NCI-H1092 (cell line): ENCODE measurements at places on chromosomes 13 and 19.

DNA sequence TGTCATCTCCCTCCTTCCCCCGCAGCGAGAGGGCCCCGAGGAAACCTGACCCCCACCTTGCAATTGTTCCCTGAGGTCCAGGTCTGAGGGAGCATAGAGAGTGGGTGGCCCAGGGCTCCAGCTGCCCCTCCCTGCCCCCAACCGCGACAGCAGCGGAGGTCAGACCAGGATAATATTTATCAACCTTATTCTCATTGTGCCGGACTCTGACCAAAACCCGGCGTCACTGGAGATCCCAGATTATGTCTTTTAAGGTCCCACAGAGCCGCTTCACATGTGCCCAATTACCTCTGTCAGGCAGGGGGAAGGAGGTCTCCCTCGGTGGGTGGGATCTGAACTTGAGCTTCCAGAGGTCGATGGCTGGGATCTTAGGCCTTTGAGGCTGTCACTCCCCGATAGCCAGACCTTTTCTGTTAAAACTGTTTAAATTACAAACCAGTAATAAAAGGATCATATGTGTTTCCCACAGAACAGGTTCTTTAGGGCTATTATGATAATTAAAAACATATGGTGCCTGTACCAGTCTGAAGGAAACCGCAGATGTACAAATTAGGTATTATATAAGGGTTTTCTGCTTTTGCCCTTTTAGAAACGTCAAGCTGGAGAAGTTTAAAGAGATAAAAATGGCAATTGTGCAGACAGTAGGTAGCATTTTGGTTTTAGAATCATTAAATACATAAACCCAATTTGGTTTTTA lies 195.5 kb downstream of the ZNF536 start:
- DNase-seq = no peak

DNA sequence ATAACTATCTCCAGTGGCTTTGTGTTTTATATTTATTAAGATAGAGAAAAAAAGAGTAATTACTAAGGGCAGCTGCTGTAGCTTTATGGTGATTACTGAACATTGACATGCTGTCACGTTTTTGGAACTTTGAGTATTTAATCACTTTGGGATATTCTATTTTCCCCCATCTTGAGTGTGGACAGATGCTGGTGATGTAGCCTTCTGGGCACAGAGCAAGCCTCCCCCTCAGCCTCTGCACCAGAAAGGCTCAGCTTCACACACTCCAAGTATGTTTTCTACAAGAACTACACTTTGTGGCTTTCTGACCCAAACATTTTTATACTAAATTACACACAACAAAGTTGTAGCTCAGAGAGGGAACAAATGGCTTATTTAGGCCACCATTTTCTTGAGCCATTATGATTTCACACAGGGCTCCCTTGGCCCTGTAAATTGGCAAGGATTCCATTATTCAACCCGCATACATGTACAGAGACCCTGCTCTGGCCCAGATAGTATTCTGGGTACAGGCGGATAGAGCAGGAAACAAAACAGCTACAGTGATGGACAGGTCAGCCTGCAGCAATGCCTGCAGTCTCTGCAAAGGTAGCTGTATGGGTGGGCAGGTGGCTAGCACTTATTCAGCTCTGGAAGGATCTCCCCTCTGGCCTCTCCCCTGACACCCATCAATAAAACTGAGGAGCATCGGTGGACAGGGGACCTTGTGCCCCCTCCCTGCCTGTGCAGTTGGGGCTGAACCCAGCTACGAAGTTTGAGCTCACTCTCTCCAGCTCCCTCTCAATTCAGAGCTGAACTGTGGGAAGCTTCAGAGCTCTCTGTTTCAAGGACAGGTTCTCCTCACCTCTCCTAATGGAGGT lies 1.3 kb downstream of the ALOX5AP start:
- no peak for DNase-seq

- no peak for DNase-seq
Measured at GRCh38 chr19:43957891-43958290, 6.9 kb downstream of the ZNF221 start.

GRCh38 chr13:112734696-112735547 lies 45.1 kb downstream of the ATP11A start:
- DNase-seq = no peak

DNA sequence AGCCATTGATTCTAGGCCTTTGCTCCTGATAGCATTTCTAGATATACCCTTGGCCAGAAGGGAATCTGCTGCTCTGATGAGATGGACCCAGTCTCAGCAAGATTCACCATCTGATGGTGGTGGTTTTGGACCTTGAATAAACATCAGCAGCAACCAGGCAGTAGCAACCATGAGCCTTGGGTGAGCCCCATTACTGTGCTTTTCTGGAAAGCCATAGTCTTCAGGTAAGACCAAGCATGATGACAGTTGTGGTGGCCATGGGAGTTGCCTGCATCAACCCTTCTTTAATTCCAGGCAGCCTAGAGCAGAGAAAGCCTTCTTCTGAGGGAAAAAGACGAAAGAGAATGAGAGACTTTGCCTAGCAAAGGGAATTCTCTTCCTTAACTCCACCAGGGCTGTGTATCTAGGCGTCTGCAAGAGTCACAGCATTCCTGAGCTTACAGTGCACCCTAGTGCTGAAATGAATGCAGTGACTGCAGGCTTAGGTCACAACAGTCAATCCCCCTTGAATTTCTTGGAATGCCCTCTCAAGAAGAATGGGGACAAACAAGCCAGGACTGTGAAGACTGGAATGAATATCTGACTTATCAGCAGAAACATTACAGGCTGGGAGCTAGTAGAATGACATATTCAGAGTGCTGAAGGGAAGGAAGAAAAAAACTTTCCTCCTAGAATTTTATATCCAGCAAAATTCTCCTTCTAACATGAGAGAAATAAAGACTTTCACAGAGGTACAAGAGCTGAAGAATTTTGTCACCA lies 942.4 kb upstream of the PCDH20 start:
- no peak for DNase-seq

- DNase-seq = no peak
Measured at GRCh38 chr13:93723316-93723715, 496.7 kb downstream of the GPC6 start.

GRCh38 chr13:49348751-49349150 lies 95.1 kb downstream of the CAB39L start:
- no peak for DNase-seq

DNA sequence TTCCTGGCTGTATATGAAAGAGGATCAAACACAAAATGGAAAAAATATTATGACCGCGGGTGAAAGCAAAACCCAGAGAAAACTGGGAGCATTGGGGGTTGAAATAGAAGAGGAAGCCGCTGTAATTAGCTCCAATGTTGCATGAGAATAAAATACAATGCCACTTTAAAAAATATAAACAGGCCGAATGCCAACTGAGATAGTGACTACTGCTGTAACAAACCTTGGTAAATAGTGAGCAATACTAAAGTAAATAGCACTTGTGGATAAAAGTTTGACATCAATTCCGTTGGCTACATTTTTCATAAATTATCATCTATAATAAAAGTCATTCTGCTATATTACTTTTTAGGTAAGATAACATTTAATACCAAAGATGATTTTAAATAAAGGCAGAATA lies 395.8 kb upstream of the MIR17HG start:
- no peak for DNase-seq

DNA sequence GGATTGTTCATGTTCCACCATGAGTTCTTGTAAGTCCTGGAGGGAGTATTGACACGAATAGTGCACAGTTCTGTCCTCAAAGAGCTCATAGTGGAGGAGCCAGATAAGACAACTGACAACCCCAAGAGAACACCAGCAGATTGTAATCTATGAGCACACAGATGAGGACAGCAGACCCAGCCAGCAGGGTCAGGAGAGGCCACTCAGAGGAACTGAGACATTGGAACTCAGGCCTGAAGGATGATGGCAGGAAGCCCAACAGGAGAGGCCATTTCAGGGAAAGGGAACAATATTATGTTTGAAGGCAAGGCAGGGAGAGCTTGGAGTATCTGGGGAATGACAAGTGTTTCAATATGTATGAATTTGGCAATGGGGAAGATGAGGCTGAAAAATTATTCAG lies 63.7 kb upstream of the IPO5 start:
- no peak for DNase-seq

GRCh38 chr13:48595431-48596429 lies 58.0 kb upstream of the CYSLTR2 start:
- no peak for DNase-seq

- no peak for DNase-seq
Measured at GRCh38 chr13:26424181-26424580, 133.3 kb upstream of the WASF3 start.

DNA sequence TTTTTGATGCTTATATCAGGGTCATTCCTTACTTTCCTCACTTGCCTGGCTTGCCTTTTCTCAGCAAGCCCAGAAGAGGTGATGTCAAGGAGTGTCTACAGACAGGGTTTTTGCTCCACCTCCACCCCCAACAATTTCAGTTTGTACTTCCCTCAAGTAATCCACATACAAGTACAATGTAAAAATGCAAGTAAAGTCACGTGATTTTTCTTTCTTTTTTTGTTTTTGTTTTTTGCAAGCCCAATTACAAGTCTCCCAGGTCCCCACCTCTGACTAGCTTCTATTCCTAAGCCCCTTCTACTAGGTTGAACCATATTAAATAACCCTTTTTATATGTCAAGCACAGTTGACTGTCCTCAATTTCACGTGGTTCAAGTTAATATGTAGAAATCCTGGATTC lies 579.6 kb downstream of the DIAPH3 start:
- no peak for DNase-seq

- DNase-seq = no peak
Measured at GRCh38 chr19:56085571-56086275, 35.4 kb downstream of the ZNF787 start.

DNA sequence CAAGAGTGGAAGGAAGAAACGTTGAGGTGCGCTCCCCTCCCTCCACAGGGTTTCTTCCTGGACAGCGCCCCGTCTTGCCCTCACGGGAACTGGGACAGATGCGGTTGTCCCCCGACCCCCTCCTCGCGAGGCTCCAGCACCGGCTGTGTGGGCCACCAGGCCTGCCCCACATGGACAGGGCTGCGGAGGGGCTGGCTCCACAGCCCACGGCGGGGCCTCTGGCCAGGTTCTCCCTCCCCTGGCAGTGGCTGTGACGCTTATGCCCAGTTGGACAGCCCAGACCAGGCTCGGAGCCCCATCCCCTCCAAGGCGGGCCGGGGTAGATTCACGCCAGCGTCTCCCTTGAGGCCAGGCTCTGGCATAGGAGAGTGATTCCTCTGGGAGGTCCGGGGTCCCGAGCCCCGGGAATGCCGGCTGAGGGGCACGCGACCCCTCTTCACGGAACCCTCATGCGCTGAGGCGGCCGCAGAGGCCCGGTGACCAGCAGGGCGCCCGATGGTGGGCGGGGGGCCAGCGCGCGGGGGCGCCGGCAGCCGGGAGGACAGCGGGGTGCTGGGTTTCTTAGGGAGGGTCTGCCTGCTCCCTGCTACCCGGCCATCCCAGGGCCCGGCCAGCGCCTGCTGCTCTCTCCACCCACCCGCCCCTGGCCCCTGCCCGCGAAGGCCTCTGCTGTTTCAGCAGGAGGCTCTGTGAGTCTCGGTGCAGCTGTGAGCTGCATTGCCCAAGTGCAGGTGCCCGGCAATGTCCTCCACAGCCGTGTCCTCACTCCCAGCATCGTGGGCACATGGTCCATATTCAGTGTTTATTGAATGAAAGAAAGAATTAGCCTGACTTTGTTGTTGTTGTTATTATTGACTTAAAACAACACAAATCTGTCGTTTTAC lies 20.3 kb upstream of the GAS6 start:
- no peak for DNase-seq

GRCh38 chr19:58455306-58455705 lies 3.9 kb downstream of the ZNF324B start:
- no peak for DNase-seq

- no peak for DNase-seq
Measured at GRCh38 chr19:58372311-58373133, 8.3 kb downstream of the ZNF837 start.

DNA sequence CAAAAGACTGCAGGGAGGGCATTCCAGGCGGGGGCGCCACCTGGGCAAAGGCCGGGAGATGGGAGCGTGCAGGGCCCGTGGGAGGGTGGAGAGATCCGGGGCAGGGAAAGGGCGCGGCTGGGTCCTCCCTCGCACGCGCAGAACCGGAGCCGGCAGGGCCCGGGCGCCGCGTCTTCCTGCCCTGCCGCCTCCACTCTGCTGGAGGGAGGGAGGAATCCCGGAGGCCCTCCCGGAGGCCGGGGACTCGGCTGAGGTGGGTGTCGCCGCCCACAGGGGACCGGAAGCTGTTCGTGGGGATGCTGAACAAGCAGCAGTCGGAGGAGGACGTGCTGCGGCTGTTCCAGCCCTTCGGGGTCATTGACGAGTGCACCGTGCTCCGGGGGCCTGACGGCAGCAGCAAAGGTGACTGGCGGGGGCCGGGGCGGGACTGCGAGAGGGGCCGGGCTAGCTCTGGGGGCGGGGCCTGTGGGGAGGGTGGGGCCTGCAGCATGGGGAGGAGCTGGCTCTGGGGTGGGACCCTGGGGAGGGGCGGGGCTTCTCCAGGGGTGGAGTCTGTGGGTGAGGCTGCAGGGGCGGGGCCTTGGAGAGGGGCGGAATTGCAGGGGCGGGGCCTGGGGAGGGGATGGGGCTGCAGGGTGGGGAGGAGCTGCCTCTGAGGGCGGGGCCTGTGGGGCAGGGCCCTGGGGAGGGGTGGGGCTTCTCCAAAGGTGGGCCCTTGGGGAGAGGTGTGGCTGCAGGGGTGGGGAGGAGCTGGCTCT lies 51.3 kb downstream of the CELF5 start:
- peak; percentile 63 for DNase-seq

DNA sequence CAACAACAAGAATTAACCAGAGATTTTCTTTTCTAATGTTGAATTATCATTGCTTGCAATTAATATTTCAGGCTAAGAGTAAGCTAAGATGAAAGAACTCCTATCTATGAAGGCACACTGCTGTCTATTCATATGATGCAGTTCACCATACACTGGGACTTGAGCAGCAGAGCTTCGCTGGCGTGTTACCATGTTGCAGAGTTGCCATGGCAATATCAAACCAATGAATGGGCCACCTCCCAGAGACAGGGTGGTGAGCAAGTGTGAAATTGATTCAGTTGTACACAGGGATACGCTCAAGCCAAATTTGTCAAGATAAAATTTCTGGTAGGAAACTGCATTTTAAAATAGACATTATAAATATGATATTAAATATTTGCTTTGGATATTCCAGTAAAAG lies 69.3 kb upstream of the MYO16 start:
- no peak for DNase-seq

GRCh38 chr13:102002287-102002686 lies 399.6 kb downstream of the FGF14 start:
- DNase-seq = no peak

DNA sequence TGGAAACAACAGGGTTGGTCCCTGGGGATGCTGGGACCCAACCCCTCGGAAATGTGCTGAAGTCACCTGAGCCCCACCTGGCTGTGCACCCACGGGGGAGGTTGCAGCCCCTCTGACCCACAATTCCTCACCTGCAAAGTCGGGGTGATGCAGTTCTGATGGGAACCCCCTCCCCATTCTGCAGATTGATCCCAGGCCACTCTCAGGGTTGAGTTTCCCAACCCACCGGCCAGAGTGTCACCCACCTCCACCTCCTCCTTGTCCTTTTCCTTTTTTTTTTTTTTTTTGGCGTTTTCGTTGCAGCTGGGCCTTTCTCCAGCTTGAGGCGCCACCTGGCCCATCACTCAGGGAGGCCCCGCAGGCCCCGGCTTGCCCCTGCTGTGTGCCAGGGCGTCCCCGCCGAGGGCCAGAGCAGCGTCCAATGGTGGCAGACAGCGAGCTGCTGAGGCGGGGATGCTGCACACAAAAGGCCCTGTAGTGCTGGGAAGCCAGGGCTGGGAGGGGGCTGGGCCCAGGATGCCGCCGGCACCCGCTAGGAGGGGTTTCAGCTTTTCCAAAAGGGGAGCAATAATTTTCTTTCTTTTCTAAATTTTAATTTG lies 4.6 kb downstream of the PIK3R2 start:
- peak; percentile 92 for DNase-seq
